ENCODE measurements at places on chromosomes 4 and X. TPM values are rescaled to one million over a fixed set of nuclear protein-coding genes. Genes with fewer than 3 reads are reported as not detected.

The MAGEB17 gene
- not detected for total RNA-seq

The MAGEB1 gene
- total RNA-seq: not detected

The TRPC3 gene
- total RNA-seq: 0.13 TPM

The FRG2 gene
- not detected for total RNA-seq

The ETNPPL gene
- 0.11 TPM for total RNA-seq

The MAGEA2 gene
- total RNA-seq: not detected

The ARL9 gene
- total RNA-seq: 1.9 TPM

The APLN gene
- total RNA-seq: 8.8 TPM

The PRDM5 gene
- 26.9 TPM for total RNA-seq

The KANTR gene
- 9.3 TPM for total RNA-seq

The HMGB2 gene
- total RNA-seq: 91.2 TPM

The SOX3 gene
- not detected for total RNA-seq

The WDFY3 gene
- total RNA-seq: 89.0 TPM

The C4orf51 gene
- total RNA-seq: not detected

The ZXDA gene
- total RNA-seq: 7.2 TPM

The FMR1NB gene
- total RNA-seq: not detected

The GRIA2 gene
- not detected for total RNA-seq

The KIF4A gene
- total RNA-seq: 10.4 TPM

The RENBP gene
- total RNA-seq: 5.1 TPM

The MSX1 gene
- 2.2 TPM for total RNA-seq

The GUCY1A1 gene
- 0.86 TPM for total RNA-seq

The FGA gene
- not detected for total RNA-seq

The PPP1R3F gene
- total RNA-seq: 2.7 TPM

The CT45A7 gene
- total RNA-seq: not detected

The ZNF518B gene
- 32.1 TPM for total RNA-seq

The GSPT2 gene
- 11.8 TPM for total RNA-seq

The PDE5A gene
- total RNA-seq: 115 TPM

The SEL1L3 gene
- total RNA-seq: 11.5 TPM

The CT45A1 gene
- not detected for total RNA-seq

The FRMPD3 gene
- total RNA-seq: 0.39 TPM

The MAMLD1 gene
- total RNA-seq: 8.9 TPM

The GPR173 gene
- 2.8 TPM for total RNA-seq

The TLL1 gene
- total RNA-seq: 3.8 TPM

The TBX22 gene
- not detected for total RNA-seq

The BMPR1B gene
- total RNA-seq: 0.54 TPM

The TASL gene
- total RNA-seq: not detected

The TMPRSS11E gene
- total RNA-seq: not detected

The EVC gene
- 35.8 TPM for total RNA-seq

The ZBTB33 gene
- total RNA-seq: 18.4 TPM

The PFKFB1 gene
- total RNA-seq: 0.13 TPM

The PCDH10 gene
- 1.3 TPM for total RNA-seq

The XG gene
- 12.5 TPM for total RNA-seq

The SHISA3 gene
- total RNA-seq: 3.6 TPM

The RCHY1 gene
- 28.2 TPM for total RNA-seq

The RPA4 gene
- total RNA-seq: 1.0 TPM

The PNMA6A gene
- total RNA-seq: 0.54 TPM

The NHSL2 gene
- 0.26 TPM for total RNA-seq
